Fibroblast of skin of back (primary cell): ENCODE measurements at places on chromosomes 12 and 14.

- peak; percentile 12 for DNase-seq
These were observed 2.5 kb downstream of the USP44 start for GRCh38 chr12:95548539-95549391.

DNA sequence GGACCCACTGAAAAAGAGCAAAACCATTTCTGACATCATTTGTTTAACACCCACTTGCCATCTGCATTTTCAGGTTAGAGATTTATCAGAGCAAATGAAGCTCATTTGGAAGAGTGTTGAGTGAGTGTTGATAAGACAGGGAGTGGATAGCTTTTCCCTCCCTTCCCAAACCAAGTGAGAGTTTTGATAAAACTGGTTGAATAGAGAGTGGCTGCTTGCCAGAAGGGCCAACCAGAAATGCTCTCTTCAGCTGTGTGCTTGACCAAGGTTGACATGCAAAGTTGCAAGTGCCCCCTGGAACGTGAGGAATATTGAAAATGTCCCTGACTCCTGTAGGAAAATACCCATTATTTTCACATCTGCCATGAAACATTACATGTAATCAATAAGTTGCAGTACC lies 1487.0 kb upstream of the FLRT2 start:
- no peak for DNase-seq

DNA sequence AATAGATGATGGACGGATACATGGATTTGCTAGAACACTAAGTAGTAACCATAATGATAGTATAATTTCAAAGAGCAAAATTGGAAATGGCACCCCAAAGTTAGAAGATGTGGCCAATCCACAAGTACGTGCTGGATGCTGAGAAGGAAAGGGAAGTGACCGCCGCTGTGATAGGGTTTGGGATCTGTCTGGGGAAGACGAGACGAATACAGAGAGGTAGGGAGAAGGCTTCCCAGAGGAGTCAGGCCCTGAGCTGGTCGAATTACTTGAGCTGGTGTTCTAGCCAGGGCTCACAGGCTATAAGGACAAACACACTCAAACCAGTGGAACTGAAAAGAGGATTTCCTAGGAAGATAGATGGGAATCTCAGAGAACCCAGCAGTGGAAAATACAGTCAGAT lies 9.4 kb upstream of the ACVR1B start:
- no peak for DNase-seq

- DNase-seq, result no peak
These were observed 62.7 kb downstream of the CHST11 start for GRCh38 chr12:104519190-104520019.

DNA sequence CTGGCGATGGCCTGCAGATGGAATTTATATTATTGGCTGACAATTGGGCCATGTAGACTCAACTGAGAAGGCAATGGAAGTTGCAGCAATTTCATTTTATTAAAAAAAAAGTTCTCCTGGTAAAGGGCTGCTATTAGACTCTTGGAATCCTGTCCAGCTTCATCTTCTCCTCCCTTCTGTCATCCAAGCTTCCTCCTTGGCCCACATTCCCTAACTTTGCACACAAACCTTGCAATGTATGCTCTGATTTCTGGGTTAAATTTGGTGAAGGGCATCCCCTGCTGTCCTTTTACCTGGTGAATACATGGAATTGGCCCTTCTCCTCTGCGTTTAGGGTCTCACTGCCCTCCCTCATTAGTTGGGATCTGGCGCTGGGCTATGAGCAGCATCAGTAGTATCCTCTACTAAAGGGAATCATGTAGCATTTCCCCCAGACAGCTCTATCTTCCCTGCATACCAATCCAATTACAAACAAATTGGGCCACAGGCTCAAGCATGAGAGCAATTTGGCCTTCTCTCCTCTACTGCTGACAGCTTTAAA lies 336.9 kb downstream of the BMP4 start:
- peak; percentile 86 for DNase-seq

DNA sequence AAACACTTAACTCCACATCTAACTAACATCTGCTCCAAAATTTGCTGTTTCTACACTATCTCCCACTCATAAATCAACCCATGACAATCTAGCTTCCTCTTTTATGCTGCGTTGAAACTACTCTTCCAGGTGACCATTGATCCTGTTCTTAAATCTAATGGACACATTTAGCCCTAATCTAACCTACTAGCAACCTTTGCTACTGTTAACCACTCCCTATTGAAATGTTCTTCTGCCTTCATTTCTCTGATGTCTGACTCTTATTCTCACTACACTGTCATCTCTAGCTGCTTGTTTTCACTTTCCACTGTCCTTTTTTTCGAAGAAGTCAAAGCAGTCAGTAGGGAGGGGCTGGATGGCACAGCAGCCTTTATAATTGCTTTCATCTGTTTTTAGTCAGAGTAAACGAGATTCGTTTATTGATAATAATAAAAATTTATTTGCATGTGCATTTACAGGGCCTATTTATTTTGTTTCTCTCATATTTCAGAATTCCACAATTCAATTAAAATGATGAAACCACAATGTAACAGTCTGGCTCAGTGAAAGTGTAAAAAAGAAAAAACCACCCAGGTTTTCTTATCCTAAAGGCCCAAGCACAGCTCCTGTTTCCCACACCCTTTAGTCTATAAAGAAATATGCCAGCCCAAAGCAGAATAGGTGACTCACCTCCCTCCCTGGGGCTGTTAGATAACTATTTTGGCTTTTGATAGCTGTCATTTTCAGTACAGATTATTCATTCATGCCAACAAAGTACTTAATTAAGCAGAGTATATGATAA lies 44.9 kb downstream of the ATP2B1 start:
- peak; percentile 48 for DNase-seq

DNA sequence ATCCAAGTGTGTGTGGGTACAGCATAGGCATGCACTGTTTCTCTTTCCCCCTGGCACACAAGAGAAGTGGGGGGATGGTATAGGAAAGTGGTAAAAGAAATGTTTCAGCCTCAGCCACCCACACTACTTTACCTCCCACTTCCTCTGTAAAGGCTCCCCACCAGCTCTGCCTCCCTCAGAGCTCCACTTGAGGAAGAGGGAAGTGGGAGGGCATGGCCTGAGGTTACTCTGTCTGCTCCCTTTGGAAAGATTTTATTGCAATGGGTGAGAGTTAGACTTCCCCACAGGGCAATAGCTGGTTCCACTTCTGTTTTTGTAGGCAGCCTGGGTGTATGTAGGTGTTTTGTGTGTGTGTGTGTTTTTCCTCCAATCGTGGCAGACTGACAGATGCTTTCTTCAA lies 145.3 kb downstream of the SSPN start:
- DNase-seq, result no peak

- no peak for DNase-seq
These were observed 81.0 kb downstream of the ETV6 start for GRCh38 chr12:11730299-11731041.

- no peak for DNase-seq
These were observed 186.1 kb downstream of the FOXG1 start for GRCh38 chr14:28952666-28953065.

DNA sequence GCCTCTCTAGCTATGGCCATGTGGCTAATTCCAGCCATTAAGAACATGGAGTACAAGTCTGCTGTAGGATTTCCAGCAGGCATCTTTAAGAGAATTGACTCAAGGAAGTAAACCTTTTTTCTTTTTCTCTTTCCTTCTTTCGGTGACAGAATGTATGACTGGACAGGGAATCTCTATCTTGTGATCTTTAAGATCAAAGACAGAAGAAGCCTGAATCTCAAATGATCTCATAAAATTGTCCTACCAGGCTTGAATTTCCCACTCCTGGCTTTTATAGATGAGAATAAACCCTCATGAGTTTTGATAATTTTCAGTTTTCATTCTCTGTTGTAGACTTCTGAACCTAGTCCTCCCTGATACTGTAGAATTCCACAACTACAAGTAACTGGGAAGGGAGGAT lies 11.4 kb downstream of the DUSP6 start:
- no peak for DNase-seq

DNA sequence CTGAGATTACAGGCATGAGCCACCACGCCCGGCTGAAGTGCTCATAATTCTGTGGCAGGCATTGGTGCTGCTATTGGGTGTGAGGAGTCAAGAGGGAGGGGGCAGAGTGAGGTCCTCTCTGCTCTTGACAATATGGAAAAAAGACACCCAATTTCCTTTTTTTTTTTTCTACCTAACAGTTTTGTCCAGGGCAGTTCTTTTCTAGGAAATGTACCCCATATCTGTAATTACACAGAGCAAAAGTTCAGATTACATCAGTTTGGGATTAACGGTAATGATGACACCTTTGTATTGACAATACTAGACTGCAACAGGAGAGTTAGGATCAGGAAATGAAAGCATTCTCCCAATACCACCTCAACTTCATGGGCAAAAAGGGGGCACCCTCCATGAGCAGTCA lies 36.3 kb downstream of the IGF1 start:
- DNase-seq, result no peak

- no peak for DNase-seq
These were observed 199.2 kb downstream of the NOVA1 start for GRCh38 chr14:26398616-26399015.

DNA sequence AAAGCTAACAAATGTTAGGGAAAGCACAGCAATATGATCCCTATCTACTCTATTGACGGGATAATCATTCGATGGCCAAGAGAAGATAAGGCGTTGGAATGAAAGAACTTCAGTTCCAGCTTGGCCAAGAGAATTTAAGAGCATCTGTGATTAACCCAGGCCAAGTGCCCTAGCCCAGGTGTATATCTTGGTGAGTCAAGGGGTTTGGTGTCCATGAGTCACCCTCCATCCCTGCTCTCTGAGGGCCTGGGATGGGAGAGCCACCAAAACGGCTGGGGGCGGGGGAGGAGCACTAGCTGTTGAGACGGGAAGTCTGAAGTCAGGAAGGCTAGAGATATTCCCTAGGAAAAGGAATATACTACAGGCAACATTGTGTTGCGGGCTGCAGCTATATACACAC lies 13.0 kb downstream of the TBPL2 start:
- no peak for DNase-seq

DNA sequence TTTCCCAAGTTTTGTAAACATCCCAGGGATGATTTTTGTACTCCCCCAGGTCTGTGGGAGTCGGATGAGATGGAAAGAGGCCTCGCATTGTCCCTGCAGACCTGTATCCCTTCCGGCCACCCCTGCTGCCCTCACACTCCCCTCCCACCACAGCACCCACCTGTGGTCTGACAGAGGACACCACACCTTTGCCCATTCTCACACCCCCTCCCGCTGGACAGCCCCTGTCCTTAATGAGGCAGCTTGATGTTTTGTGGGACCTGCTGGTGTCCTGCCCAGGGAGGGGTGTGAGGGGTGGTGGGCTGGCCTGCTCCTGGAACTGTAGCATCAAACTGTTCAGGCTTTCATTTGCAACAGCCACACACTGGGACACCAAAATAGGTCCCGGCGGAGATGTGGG lies 71.3 kb downstream of the EID3 start:
- DNase-seq, result no peak

GRCh38 chr14:94536836-94537235 lies 24.4 kb upstream of the SERPINA4 start:
- peak; percentile 21 for DNase-seq

DNA sequence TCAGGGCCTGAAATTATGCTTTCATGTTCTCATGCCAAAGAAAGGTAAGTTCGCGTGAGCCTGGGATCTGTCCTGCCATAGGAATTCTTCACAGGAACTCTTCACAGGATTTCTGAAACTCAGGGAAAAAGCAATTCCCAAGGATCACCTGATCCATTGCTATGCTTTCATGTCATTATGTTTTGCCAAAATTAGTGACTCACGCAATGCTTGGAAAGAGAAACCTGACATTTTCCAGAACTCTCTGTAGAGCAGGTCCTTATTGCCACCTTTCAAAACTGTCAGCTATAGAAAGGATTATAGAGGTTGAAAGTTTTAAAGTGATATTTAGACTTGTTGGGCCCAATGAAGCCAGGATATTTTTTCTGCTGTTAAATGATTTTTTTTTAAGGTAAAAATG lies 6.3 kb upstream of the KCNJ8 start:
- no peak for DNase-seq

- DNase-seq, result no peak
These were observed 939 bp downstream of the TGFB3 start for GRCh38 chr14:75980856-75981255.

DNA sequence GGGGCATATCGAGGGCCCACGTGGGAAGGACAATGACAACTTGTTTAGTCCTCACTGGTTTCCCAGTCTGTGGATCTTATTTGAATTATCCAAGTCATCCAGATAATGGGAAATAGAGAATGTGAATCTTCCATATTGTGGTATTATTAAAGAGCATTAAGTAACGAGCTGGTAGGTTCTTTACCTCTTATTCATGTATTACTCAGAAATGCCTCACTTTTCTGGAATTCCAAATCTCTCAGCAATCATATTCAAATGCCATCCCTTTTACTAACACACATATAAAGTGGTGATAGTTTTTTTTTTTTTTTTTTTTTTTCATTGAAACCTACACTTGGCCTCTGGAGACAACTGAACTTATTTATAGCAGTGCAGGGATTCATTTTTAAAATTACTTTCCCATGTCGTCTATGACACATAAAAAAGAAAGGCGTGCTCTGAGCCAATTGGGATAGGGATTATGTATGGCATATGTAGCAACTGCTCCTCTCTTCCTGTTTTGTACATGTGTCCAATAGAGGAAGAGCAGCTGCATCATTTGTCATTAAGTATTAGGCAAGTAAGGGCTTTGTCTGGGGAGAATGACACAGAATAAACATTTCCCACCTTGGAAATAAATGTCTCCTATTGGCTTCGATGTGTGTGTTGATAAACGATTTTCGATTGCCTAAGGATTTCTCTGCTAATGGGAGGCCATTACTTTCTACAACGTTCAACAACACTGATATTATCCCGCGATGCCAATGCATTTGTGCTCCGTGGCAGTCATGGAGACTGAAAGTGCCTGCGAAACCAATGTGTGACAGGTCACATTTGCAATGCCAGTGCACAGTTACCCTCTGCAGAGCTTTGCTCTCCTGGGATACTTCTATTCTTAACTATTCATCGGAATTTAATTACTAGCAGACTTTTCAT lies 78.6 kb upstream of the IFNG-AS1 start:
- peak; percentile 99 for DNase-seq

DNA sequence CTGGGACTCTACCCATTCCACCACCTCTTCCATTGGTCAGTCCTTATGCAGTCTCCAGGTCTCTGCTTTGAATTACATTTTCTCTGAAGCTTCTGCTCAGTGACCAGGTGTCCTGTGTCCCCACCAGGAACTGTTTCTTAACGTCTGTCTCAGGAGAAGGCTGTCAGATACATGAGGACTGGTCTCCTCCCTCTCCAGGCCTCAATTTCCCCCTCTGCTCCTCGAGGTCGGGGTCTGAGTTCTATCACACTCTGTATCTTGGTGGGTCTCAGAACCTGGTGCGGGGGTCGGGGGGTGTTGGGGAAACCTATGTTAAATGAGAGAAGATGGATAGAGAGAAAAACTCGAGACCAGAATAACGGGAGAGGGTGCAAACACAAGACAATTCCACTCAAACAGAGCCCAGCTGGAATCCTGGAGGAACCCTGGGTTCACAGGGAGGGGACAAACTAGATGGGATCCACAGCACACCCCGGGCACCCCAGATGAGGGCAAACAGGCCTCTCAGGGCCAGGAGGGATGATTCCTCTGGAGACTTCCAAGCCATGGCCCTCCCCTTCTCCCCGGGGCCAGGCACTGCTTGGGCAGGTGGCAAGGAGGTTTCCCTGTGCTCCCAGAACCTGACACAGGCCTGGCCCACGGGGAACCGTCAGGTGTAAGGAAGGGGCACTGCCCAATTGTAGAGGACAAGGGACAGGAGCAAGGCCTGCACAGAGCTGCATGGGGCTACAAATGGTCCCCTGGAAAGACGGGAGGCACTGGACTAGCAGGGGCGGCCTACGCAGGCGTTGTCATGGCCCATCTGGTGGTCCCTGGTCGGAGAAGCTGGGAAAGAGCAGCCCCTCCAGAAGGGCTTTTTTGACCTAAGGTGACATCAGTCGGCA lies 313.2 kb upstream of the DIO3 start:
- DNase-seq, result no peak
